ENCODE measurements at places on chromosomes 2 and 18.

- DNase-seq = no peak
These were observed 62.9 kb downstream of the DIS3L2 start for GRCh38 chr2:232024457-232024856.

DNA sequence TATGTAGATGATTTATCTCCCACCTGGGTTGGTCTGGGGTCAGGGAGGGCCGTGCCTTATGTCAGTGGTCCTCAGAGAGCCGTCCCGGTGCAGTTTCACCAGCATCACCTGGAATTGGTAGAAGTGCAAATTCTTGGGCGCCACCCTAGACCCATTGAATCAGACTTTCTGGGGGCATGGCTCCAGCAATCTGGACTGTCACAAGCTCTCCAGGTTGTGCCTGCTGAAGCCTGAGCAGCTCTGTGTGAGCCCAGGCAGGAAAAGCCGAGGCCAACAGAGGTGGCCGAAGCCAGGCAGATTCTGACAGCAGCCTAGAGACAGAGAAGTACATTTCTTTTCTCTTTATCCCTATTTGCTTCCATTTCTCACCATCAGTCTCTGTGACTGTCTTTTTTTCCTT lies 98.4 kb upstream of the SEC11C start:
- DNase-seq = no peak

- no peak for DNase-seq
These were observed 20.1 kb downstream of the CAPN14 start for GRCh38 chr2:31197166-31197565.

GRCh38 chr18:3689986-3690763 lies 240.2 kb downstream of the TGIF1 start:
- DNase-seq = no peak

GRCh38 chr2:155026651-155027174 lies 328.2 kb downstream of the KCNJ3 start:
- DNase-seq = no peak

DNA sequence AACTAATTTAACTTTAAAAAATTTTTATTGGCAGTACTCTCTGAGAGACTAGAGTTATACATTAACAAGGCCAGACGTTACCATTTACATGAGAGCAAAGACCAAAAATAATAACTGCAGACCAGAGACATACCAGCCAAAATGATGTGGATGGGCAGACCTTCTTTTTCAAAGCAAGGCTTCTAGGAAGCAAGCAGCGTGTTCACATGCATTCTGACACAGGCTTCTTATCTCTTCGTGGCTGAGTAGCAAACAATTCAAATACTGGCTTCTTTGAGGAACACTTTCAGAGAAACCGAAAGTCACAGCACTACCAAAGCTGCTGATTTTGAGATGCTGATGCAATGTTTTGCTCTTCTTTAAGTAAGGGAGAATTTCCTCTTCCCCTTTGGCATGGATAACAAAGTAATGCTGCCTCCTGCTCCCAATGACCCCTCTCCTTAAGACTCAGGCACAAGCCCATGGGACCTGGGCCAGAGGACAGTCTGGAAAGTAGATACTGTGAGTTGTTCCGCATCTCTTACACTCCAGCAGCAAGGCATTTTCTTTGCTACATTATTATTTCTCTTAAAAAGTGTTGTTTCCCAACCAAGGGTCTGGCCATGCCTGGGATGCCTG lies 181.9 kb downstream of the MREG start:
- no peak for DNase-seq

DNA sequence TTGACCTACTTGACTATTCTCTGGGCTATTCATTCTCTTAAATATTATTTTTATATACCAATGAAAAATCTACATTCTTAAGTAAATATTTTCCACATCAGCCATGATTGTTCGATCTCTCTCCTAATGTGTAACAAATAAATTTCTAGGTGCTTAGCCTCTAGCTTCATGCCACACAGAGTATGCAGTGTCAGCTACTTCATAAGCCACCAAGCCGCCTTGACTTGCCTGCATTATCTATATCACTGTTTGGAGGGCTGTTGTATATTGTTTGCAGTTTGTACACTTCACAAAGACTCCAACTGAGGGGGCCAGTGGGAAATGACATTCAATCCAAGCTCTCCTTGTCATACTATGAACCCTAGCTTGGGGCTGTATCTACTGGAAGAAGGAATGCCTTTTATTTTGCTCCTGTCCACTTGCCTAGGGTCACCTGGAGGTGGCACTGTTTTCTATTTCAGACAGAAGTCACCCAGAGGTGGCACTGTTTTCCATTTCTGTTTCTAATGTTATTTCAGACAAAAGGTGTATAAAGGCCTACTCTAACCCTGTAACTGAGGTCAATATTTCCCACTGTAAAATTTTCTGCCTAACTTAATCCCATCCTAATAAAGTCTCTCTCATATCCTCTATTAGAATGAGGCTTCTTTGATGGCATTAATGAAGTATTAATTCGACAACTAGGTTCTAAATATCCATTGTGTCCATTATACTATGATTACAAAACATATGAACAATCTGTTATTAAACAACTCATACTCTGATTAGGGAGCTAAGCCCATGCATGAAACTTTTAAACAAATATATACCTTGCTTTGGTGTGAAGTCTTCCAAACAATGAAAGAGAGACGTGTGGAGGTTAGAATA lies 36.4 kb downstream of the COL5A2 start:
- no peak for DNase-seq

- DNase-seq = no peak
These were observed 244.9 kb upstream of the EPHA4 start for GRCh38 chr2:221817052-221817451.

DNA sequence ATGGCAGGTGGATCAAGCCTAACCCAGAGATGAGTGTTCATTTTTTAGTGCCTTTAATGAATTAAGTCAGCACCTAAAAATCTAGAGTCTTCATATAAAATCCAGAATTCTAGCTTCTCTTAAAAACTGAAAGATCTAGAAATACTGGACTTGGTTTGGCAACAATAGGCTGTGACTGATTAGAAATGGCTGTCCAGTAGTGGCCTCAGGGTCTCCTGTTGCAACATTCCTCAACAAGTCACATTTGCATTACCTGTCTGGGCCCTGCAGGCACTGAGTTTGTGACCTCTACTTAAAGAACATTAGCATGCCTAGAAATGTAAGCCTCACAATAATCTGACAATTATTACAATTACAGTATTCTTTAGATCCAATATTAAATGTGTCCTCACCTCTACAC lies 33.1 kb downstream of the MBD2 start:
- DNase-seq = no peak

GRCh38 chr2:213751446-213751845 lies 467.2 kb downstream of the SPAG16 start:
- DNase-seq = no peak

GRCh38 chr2:17758118-17758517 lies 4.2 kb downstream of the GEN1 start:
- no peak for DNase-seq

Data from brain pericyte (primary cell).